Activated naive CD8-positive, alpha-beta T cell treated with anti-CD3 and anti-CD28 coated beads for 36 hours (primary cell): ENCODE measurements at places on chromosomes 1 and 21.

DNA sequence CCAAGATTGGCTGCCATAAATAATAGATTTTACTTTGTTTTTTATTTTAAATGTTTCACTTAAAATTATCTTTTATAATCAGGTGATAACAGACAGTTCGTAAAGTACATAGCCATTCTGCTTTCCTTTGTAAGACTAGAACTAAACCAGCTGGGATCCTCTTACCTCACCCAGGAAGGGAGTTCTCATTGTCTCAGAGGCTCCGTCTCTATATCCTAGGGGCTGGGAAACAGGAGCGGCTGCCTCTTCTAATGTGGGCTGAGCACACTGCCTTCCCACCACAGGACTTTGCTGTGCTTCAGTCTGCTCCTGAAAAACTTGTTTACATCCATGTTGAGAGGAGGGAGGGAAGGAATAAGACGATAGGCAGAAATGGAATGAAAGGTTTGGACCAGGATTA lies 45.6 kb upstream of the PGD start:
- peaks cover 2% of the 10 kb centered on the region for H3K36me3 ChIP-seq
- H3K4me3 ChIP-seq: no peak overlapping the region
- DNase-seq: no peak
- H3K4me1 ChIP-seq: no peaks in the 10 kb centered on the region

DNA sequence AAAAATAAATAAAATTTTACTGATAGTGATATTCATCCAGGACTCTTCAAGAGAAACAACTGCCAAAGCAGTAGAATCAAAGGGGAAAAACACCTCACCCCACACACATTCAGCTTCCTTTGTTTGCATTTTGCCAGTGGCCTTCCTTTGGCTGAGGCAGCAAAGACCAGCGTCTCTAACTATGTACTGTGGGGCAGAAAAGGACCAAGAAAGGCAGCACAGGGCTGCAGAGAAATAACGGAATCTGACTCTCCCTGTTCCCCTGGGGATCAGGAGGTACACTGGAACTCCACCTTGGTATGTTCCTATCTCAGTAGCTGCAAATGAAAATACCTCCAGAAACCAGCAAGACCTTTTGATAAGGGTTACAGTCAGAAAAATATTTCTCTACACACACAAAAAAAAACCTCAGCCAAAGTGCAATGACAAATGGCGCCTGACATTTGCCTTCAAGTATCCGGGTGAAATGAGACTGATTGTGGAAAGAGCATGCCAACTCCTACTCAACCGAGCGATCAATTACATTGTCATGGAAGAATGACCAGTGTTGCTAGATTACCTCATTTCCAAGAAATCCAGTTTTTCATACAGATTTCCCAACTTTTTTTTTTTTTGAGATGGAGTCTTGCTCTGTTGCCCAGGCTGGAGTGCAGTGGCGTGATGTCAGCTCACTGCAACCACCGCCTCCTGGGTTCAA lies 50.9 kb downstream of the TARBP1 start:
- no peak for DNase-seq
- H3K4me3 ChIP-seq: no peak overlapping the region

DNA sequence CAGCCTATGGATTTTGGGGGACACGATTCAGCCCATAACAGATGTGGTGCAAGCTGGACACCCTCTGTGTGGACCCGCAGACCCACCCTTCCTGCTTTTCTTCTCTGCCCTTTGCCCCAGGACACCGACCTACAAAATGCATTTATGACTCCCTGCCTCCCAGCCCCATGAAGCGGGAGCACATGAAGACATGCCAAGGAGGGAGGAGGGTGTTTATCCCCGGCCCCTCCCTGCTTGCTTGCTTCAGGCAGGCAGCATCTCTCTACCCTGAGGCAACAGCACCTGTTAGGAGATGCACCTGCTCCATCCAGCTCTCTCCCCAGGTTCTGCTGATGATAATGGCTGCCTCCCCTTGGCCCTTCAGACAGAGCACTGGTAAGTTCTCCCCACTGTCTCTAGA lies 187.5 kb downstream of the PSMG1 start:
- peaks cover 16% of the 10 kb centered on the region for H3K27me3 ChIP-seq
- peaks cover 2% of the 10 kb centered on the region for H3K4me1 ChIP-seq

GRCh38 chr1:46536527-46536926 lies 14.9 kb downstream of the KNCN start:
- no peaks in the 10 kb centered on the region for H3K36me3 ChIP-seq
- H3K4me1 ChIP-seq: peaks cover 3% of the 10 kb centered on the region
- no peak overlapping the region for H3K27ac ChIP-seq
- no peak for DNase-seq
- no peak overlapping the region for H3K4me3 ChIP-seq

DNA sequence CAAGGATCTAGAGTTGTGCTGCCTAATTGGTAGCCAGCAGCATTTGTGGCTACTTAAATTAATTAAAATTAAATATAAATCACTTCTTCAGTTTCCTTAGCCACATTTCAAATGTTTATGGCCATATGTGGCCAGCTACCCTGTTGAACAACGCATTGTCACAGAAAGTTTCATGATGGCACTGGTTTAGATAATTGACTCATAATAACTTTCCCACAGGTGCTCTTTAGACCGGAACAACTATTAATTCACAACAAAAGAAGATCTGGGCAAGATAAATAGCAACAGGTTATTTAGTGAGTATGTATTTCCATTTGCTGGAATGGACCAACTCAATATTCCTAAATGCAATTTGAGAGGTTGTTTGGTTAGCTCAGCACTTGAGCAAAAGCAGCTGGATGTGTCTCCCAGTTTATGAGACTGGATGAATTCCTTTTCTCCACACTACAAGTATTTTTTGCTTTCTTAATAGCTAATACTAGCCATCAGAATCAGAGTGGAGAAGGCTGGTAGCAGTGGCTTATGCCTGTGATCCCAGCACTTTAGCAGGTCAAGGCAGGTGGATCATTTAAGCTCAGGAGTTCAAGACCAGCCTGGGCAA lies 3.7 kb upstream of the AMIGO1 start:
- DNase-seq: no peak
- H3K4me3 ChIP-seq: no peak overlapping the region
- peaks cover 2% of the 10 kb centered on the region for H3K36me3 ChIP-seq
- H3K27me3 ChIP-seq: no peaks in the 10 kb centered on the region

- peak overlapping the region; percentile 97 for H3K4me3 ChIP-seq
- DNase-seq: no peak
- peaks cover 70% of the 10 kb centered on the region for H3K36me3 ChIP-seq
- peak overlapping the region; percentile 97 for H3K27ac ChIP-seq
Measured at GRCh38 chr1:101240041-101240430, 3.2 kb downstream of the S1PR1 start.

DNA sequence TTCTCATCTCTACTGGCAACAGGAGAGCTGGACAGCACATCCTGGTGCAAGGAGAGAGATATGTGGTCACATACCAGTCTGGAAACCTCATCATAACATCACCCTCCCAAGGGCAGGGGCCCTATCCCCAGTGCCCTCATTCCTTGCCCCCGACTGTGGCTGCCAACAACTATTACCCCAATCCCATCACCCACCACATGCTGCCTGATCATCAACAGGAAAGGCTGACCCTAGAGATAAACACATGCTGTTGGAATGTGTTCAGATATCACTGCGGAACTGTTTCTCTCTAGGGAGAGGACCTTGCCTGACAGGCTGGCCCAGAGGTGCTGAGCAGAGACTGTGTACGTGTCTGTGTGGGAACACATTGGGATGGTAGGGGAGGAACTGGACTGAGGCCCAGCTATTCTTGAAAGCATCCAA lies 4.5 kb upstream of the INKA2 start:
- no peaks in the 10 kb centered on the region for H3K36me3 ChIP-seq
- H3K4me1 ChIP-seq: peaks cover 9% of the 10 kb centered on the region
- H3K27ac ChIP-seq: no peak overlapping the region
- no peak overlapping the region for H3K4me3 ChIP-seq
- DNase-seq: no peak

GRCh38 chr1:11802616-11802972 lies 3.2 kb downstream of the MTHFR start:
- H3K36me3 ChIP-seq: no peaks in the 10 kb centered on the region
- no peak for DNase-seq
- peak overlapping the region; percentile 72 for H3K27ac ChIP-seq
- H3K4me1 ChIP-seq: peaks cover 40% of the 10 kb centered on the region

DNA sequence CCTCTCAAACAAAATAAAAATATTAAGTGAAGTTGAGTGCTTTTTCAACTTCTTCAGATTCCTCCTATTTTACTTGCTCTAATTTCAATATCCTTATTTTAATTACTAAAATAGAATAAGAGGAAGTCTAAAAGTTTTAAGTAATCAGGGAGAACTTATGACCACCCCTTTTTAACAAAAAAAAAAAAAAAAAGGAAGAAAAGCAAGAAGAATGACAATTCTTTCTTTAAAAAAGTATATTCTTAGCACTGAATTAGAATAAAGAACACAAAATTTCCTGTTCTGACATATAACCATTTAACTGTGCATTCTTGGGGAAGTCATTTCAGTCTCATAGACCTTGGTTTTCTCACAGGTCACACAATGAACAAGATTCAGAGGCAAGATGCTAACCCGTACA lies 46.8 kb downstream of the SAMSN1 start:
- H3K4me3 ChIP-seq: no peak overlapping the region
- H3K27me3 ChIP-seq: no peaks in the 10 kb centered on the region
- no peak for DNase-seq

DNA sequence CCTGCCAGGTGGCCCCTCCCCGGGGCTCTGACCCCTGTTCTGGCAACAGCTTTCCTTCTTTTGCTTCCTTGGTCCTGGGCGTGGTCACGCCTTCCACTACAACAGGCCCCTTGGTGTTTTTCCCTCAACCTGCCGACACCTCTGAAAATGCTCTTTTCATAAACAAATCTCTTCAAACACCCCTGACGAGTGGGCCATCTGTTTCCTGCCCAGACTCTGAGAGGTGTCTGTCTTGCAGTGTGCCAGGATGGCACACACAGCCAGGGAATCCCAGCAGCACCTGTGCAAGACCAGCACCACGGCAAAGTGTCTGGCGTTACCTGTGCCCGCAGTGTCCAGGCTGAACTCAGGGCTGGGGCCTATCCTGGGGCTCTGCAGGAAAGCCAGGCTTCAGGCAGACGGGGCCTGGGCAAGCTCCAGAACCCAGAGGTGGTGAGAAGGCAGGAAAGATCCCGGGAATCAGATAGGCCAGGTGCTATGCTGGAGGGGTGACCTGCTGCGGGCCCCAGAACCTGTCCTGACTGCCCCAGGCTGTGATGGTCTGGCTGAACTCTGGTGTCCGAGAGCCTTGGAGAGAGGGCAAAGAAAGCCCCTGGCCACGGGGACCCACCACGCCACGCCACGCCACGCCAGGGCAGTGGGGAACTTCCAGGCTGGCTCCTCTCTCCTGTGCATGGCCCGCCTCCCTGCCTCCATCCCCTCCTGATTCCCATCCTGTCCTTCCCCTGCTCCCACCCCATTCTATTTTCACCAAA lies 88.9 kb downstream of the SIK1 start:
- peak overlapping the region; percentile 66 for H3K27ac ChIP-seq
- DNase-seq: no peak
- peaks cover 3% of the 10 kb centered on the region for H3K27me3 ChIP-seq
- no peak overlapping the region for H3K4me3 ChIP-seq

DNA sequence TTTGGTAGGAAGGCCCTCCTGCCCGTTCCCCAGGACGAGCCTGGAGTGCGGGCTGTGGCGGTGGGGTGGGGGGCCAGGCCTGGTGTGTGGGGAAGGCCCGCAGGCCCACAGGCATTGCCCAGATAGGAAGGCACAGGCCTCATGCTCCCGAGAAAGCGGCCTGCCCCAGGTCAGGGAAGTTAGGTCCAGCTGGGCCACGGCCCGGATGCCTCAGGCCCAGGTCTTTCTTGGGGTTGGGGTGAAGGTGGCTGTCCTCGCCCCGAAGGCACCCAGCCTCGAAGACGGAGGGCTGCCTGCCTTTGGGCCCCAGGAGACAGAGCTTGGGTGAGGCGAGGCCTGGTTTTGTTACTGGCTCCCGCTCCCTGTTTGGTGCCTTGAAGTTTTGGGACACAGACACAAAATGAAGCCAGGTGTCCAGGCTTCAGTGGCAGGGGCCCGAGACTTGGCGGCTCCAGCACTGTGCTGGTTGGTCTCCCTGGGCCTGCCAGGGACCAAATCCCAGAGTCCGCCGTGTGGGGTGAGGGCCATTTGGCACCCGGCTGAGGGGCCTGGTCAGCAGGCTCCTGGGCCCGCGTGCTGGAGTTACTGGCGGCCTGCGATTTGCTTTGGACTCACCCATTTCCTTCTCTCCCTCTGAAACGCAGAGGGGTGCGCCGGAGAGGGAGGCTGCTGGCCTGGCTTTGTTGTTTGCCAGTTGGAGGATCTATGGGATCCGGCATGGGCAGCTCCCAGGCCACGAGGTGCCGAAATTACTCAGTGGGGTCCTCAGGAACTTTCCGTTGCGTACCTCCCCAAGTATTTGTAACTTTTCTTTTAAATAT lies 2.0 kb downstream of the SKI start:
- H3K4me3 ChIP-seq: peak overlapping the region; percentile 97
- no peak for DNase-seq
- no peaks in the 10 kb centered on the region for H3K27me3 ChIP-seq
- H3K27ac ChIP-seq: peak overlapping the region; percentile 94

GRCh38 chr1:174975764-174976163 lies 24.0 kb upstream of the CACYBP start:
- peaks cover 34% of the 10 kb centered on the region for H3K36me3 ChIP-seq
- H3K27me3 ChIP-seq: no peaks in the 10 kb centered on the region
- no peak overlapping the region for H3K4me3 ChIP-seq
- peaks cover 34% of the 10 kb centered on the region for H3K4me1 ChIP-seq
- no peak overlapping the region for H3K27ac ChIP-seq

DNA sequence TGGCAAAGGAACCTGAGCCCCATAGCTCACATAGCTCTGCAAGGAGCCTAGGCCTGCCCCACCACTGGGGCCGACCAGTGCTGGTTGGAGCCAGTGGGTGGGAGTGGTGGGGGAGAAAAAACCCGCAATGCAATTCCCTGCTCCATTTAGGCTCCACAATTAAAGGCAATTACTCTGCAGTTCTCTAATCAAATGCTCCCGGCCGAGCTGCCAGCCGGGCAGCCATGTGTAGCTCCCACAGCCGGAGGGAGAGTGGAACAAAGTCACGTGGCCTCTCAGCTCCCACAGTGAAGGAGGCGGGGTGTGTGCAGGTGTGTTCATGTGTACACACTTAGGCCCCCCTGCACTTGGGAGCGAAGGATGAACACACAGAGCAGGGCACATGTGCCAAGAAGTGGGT lies 81.6 kb downstream of the KIRREL1 start:
- no peak overlapping the region for H3K27ac ChIP-seq
- no peaks in the 10 kb centered on the region for H3K4me1 ChIP-seq
- H3K36me3 ChIP-seq: no peaks in the 10 kb centered on the region
- H3K27me3 ChIP-seq: no peaks in the 10 kb centered on the region
- no peak for DNase-seq
